ENCODE measurements at places on chromosomes 6 and 20. TPM values are rescaled to one million over a fixed set of nuclear protein-coding genes. Genes with fewer than 3 reads are reported as not detected.

GRCh38 chr6:13508711-13509705 is 21.6 kb upstream of the GFOD1 start:
- H3K27ac ChIP-seq: no peak overlapping the region
- H3K27me3 ChIP-seq: no peaks in the 10 kb centered on the region
- no peaks in the 10 kb centered on the region for H3K36me3 ChIP-seq
- H3K4me1 ChIP-seq: no peaks in the 10 kb centered on the region

DNA sequence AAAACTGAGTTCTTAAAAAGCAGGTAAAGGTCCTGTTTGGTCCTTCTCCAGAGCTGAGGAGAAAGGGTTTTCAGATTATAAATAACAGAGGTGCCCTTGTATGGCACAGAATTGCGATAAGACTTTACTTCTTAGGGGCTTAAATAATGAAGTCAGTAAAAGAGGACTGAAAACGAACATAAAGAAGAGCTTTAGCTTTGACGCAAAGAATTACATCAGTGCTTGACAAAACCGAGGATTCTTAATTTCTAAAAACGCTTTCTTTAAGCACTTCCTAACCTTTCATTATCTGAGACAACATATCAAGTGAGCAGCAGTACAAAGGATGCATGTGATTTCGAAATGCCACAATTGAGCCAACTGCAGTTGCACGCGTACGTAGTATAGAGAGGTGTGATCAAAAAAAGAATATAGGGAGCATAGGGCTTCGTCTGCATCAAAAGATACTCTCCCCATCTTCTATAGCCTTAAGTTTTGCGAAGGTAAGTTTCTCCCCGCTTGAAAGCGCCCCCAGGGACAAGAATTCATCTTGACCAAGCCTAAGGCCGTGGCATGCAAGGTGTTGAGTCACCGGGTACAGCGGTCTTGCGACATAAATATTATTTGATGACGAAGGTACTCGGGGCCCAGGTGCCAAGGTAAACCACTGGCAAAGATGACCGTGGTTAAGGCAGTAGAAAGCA is 778 bp upstream of the LOC128125822 start:
- H3K4me1 ChIP-seq: peaks cover 7% of the 10 kb centered on the region
- H3K36me3 ChIP-seq: no peaks in the 10 kb centered on the region
- peak overlapping the region; percentile 88 for H3K27ac ChIP-seq
- DNase-seq: no peak
- no peaks in the 10 kb centered on the region for H3K27me3 ChIP-seq

Gene CRISP2
- not detected for total RNA-seq

GRCh38 chr20:50413088-50413500 is 97.1 kb upstream of the PTPN1 start:
- peaks cover 9% of the 10 kb centered on the region for H3K4me1 ChIP-seq
- no peak overlapping the region for H3K27ac ChIP-seq
- H3K36me3 ChIP-seq: no peaks in the 10 kb centered on the region
- H3K4me3 ChIP-seq: no peak overlapping the region
- peaks cover 7% of the 10 kb centered on the region for H3K27me3 ChIP-seq
- no peak for DNase-seq

GRCh38 chr20:46242390-46242789 is 65.9 kb downstream of the CDH22 start:
- DNase-seq: no peak
- peaks cover 34% of the 10 kb centered on the region for H3K27me3 ChIP-seq
- no peaks in the 10 kb centered on the region for H3K4me1 ChIP-seq
- no peak overlapping the region for H3K27ac ChIP-seq
- no peaks in the 10 kb centered on the region for H3K36me3 ChIP-seq

DNA sequence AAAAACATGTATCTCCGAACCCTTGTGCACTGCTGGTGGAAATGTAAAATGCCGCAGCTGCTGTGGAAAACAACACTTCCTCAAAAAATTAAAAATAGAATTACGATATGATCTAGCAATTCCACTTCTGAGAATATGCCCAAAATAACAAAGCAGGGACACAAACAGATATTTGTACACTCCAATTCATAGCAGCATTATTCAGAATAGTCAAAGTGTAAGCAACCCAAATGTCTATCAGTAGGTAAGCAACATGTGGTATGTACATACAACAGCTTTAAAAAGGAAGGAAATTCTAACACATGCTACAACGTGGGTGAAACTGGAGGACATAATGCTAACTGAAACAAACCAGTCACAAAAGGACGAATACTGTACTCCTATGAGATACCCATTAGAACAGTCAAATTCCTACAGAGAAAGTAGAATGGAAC is 5.7 kb upstream of the RAB5IF start:
- no peak overlapping the region for H3K4me3 ChIP-seq
- H3K27me3 ChIP-seq: peaks cover 3% of the 10 kb centered on the region
- H3K27ac ChIP-seq: no peak overlapping the region
- no peak for DNase-seq

Gene FAM83C
- 0.10 TPM for total RNA-seq

DNA sequence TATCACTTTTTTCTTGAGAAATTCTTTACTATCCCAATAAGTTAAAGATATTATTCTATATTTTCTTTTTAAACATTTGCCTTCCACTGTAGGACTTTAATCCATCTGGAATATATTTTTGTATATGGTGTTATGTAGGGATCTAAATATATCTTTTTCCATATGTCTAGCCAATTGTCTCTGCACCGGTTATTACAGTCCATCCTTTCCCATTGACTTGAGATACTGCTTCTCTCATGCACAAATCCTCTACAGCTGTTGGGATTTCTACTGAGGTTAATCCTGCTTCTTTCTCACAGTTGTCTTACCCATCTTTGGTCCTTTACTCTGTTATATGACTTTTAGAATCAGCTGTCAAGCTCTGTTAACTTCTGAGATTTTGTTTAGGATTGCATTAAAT is 483.8 kb upstream of the CDH4 start:
- H3K36me3 ChIP-seq: no peaks in the 10 kb centered on the region
- H3K27me3 ChIP-seq: peaks cover 13% of the 10 kb centered on the region
- no peaks in the 10 kb centered on the region for H3K4me1 ChIP-seq
- H3K27ac ChIP-seq: no peak overlapping the region
- DNase-seq: peak; percentile 29
- H3K4me3 ChIP-seq: no peak overlapping the region

Gene ANKEF1
- not detected for total RNA-seq

Gene HCRTR2
- 0.04 TPM for total RNA-seq

- H3K27ac ChIP-seq: no peak overlapping the region
- DNase-seq: no peak
- no peaks in the 10 kb centered on the region for H3K27me3 ChIP-seq
- H3K36me3 ChIP-seq: no peaks in the 10 kb centered on the region
Measured at GRCh38 chr6:128316258-128316929, 204.0 kb downstream of the PTPRK start.

DNA sequence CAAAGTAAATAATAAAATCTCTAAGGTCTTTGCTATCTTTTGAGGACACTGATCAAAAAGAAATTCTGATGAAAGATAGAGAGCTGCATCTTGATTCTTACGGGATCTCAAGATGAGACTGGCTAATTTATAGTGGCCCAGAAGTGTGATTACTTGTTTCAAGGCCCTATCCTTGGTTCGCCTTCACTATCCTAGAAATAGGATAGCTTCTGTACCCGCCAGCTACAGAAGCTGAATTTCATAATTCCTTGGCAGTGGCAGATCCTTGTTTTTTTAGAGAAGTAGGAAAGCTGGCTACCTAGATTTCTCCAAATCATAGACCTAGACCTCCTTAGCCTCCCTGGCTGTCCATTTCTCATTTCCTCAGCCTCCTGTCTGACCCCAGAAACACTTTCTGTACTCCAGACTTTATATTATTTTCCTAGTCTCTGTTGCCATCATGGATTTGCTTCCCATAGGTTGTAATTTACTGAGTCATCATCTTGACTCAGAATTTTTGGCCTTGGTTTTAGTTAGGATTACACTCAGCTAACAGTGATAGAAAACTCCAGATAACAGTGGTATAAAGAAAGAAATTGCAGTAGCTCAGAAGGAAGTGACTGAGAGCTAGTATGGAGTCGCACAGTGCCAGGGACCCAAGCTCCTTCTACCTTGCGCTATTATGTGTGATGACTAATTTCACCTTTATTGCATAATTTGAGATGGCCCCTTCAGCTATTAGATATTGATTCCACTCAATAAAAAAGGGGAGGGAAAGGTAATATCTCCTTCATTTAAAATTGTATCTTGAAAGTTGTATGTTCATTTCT is 27.7 kb downstream of the PHF3 start:
- no peaks in the 10 kb centered on the region for H3K27me3 ChIP-seq
- no peak overlapping the region for H3K4me3 ChIP-seq
- DNase-seq: no peak

- no peaks in the 10 kb centered on the region for H3K36me3 ChIP-seq
- no peak for DNase-seq
- no peak overlapping the region for H3K27ac ChIP-seq
- H3K27me3 ChIP-seq: no peaks in the 10 kb centered on the region
- H3K4me3 ChIP-seq: no peak overlapping the region
- H3K4me1 ChIP-seq: no peaks in the 10 kb centered on the region
Measured at GRCh38 chr6:390914-391558, 516 bp upstream of the IRF4 start.

DNA sequence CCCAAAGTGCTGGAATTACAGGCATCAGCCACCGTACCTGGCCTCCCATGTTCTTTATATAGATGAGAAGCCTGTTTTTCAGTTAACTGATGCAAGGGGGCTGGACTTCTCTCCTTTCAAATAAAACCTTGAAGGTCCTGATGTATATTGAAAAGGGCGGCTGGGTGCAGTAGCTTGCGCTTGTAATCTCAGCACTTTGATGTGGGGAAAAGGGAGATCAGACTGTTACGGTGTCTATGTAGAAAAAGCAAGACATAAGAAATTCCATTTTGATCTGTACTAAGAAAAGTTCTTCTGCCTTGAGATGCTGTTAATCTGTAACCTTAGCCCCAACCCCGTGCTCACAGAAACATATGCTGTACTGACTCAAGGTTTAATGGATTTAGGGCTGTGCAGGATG is 16.1 kb upstream of the SAMHD1 start:
- no peaks in the 10 kb centered on the region for H3K4me1 ChIP-seq
- no peak overlapping the region for H3K27ac ChIP-seq
- H3K4me3 ChIP-seq: no peak overlapping the region
- H3K36me3 ChIP-seq: no peaks in the 10 kb centered on the region

DNA sequence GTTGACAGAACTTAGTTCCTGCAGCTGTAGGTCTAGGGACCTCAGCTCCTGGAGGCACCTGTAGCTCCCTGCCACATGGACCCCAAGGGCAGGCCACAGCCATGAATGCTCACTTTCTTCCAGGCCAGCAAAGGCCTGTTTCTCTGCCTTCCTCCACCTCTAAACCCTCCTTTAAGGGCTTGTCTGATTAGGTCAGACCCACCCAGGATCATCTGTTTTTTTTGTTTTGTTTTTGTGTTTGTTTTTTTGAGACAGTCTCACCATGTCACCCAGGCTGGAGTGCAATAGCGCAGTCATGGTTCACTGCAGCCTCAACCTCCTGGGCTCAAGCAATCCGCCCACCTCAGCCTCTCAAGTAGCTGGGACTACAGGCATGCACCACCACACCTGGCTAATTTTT is 11.5 kb upstream of the BCAS4 start:
- no peaks in the 10 kb centered on the region for H3K27me3 ChIP-seq
- no peak overlapping the region for H3K27ac ChIP-seq

DNA sequence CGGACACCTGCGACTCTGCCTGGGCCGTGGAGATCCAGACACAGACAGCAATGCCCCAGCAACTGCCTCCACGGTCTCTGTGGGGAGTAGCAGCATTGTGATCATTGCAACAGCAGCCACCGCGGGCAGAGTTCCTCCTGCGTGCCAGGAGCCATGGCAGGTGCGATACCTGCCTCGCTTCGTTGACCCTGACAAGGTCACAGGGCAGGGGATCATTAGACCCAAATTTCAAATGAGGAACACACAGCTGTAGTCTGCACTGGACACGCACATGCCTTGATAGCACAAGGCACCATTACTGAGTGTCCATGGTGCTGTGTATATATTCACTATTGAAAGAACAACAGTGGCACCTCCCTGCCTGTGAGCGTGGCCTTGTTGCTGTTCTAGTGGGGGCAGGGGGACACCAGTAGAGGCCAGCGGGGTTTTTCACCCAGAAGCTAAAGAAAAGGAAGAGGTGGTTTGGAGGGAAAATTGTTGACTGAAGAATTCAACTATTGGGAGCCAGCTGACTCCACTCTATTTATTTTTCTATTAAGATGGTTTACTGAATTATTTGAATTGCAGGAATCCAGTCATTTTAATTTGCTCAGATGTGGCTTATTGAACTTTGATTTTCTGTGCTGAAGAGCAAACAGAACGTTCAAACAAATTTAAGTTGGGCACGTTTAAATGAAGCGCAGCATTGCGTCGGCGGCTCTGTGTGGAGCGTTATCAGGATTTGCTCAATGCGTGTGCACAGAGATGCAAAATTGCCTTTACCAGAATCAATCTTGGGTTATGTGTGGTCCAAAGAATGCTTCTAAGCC is 60.2 kb upstream of the RPS6KA2 start:
- no peaks in the 10 kb centered on the region for H3K36me3 ChIP-seq
- no peak for DNase-seq
- peaks cover 9% of the 10 kb centered on the region for H3K27me3 ChIP-seq
- H3K4me3 ChIP-seq: no peak overlapping the region

- no peaks in the 10 kb centered on the region for H3K4me1 ChIP-seq
- no peak overlapping the region for H3K27ac ChIP-seq
- H3K4me3 ChIP-seq: no peak overlapping the region
- H3K27me3 ChIP-seq: no peaks in the 10 kb centered on the region
- DNase-seq: no peak
- no peaks in the 10 kb centered on the region for H3K36me3 ChIP-seq
Measured at GRCh38 chr6:160132297-160132637, 10.7 kb downstream of the SLC22A1 start.

- peaks cover 18% of the 10 kb centered on the region for H3K27me3 ChIP-seq
- no peaks in the 10 kb centered on the region for H3K36me3 ChIP-seq
- H3K4me3 ChIP-seq: no peak overlapping the region
- no peak for DNase-seq
Measured at GRCh38 chr20:51616060-51616459, 73.5 kb upstream of the NFATC2 start.

DNA sequence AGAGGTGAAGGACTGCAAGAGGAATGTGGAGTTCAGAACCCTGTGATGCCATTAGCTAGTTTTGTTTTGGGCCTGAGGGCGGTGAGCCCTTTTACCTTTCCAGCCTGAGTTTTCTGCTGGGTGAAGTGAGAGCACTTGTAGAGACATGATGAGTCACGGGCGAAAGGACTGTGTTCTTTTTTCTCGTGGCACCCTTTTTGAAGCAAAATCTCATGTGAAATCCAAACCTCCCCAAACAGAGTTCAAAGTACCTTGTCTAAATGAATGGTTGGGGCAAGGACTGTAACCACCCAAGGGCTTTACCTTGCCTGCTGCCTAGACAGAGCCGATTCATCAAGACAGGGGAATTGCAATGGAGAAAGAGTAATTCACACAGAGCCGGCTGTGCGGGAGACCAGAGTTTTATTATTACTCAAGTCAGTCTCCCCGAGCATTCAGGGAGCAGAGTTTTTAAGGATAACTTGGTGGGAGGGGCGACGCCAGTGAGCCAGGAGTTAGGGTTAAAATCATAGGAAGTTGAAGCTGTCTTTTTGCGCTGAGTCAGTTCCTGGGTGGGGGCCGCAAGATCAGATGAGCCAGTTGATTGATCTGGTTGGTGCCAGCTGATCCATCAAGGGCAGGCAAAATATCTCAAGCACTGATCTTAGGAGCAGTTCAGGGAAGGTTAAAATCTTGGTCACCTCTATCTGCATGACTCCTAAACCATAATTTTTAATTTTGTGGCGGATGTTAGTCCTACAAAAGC is 25.8 kb downstream of the SAMD5 start:
- H3K4me1 ChIP-seq: peaks cover 21% of the 10 kb centered on the region
- no peak for DNase-seq
- H3K36me3 ChIP-seq: 0 out of 2 replicates have a peak, but pooled peaks cover 4% of the 10 kb centered on the region

GRCh38 chr20:34904202-34904621 is 27.8 kb downstream of the ACSS2 start:
- H3K27ac ChIP-seq: no peak overlapping the region
- H3K36me3 ChIP-seq: no peaks in the 10 kb centered on the region
- H3K4me1 ChIP-seq: peaks cover 13% of the 10 kb centered on the region
- no peaks in the 10 kb centered on the region for H3K27me3 ChIP-seq
- no peak overlapping the region for H3K4me3 ChIP-seq

Gene BANF2
- not detected for total RNA-seq
